ENCODE measurements at places on chromosomes 4 and X.

- DNase-seq: no peak
These were observed 31.0 kb upstream of the FGG start for GRCh38 chr4:154643493-154643892.

DNA sequence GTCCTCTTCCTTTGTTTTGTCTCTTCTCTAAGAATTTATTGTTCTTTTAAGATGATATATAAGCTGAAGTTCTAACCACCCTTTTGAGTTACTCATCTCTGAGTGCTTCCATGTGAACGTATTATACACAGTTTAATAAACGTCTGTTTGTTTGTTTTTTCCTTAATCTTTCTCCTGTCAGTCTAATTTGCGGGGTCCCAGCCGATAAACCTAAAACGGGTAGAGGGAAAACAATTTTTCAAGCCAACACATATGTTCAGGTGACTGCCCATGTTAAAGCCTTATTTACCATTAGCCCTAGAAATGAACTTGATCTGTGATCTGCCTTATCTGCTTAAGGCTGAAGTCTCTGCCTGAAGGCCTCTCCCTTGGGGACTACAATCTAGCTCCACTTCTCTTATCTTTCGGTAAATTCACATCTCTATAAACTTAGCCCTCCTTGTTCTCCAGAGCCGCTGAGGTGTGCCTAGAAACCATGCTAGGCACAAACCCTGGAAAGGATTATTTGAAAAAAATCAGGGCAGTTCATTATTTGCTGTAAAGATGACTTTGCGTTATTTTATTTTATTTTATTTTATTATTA lies 158.8 kb downstream of the CAMK2D start:
- DNase-seq: no peak

GRCh38 chr4:7158081-7158750 lies 34.1 kb upstream of the SORCS2 start:
- no peak for DNase-seq

DNA sequence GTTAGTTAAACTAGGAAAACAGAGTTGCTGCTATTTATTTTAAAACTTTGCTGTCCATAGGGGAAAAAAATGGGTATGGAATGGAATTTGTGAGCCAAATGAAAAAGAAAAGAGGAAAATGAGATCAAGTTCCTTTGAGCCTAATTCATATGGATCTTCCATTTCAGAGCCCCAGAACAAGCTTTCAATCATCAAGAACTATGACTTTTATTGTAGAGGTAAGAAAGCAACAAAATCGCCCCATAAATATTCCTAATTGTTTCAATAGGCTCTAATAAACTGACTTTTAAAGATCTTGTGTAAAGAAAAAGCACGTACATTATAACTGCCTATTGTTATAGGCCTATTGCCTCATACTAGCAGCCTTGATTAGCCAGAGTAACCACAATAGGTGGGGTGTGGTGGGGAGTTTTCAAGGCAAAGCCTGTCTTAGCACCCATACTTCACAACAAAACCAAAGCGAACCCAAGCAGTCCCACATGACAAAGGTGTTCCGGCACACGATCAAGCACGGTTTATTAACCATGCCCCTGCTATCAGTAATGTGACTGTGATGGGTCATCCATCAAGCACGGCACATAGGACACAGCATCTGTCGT lies 44.4 kb downstream of the RBM47 start:
- no peak for DNase-seq

DNA sequence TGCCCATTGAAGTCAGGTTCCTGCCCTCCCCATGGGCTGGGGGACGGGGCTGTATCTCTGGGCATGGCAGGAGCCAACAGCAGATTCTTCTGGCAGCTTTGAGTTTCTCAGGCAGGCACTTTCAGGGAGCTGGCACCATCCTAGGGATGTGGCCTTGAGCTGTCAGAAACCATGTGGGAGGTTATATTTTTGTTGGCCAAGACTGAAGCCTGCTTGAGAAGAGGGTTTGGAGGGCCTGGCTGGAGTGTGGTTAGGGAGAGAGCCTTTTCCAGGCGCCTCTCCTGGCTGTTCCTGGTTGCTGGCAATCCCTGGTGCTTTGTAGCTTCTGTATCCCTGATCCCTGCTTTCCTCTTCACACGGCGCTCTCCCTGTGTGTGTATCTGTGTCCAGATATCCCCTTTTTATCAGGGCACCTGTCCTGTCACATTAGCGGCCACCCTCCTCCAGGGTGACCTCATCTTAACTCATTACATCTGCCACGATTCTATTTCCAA lies 30.6 kb upstream of the SORCS2 start:
- no peak for DNase-seq

GRCh38 chr4:40699648-40700047 lies 50.1 kb upstream of the NSUN7 start:
- DNase-seq: no peak

GRCh38 chr4:126358041-126358440 lies 1043.3 kb downstream of the FAT4 start:
- DNase-seq: no peak

- DNase-seq: no peak
These were observed 44.0 kb upstream of the STK26 start for GRCh38 chrX:131979116-131979515.

- DNase-seq: no peak
These were observed 700.6 kb upstream of the PITX2 start for GRCh38 chr4:111323496-111323895.

DNA sequence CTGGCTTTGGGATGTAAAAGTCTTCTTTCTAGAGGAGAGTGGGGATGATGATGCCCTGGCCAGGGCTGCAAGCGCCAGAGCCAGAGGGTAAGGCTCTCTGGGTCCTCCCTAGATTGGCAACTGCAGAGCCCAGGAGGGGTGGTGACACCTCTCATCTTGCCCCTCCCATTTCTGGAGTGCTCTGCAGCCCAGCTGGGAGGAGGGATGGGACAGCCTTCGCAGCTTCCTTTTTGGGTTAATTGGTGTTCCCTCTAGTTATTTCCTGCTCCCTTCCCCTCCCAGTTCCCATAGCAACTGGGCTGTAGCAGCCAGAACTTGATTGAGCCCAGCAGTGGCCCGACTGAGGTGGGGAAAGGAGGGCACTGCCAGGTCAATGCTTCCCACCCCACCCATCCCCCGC lies 19.2 kb downstream of the NALF2 start:
- DNase-seq: no peak

DNA sequence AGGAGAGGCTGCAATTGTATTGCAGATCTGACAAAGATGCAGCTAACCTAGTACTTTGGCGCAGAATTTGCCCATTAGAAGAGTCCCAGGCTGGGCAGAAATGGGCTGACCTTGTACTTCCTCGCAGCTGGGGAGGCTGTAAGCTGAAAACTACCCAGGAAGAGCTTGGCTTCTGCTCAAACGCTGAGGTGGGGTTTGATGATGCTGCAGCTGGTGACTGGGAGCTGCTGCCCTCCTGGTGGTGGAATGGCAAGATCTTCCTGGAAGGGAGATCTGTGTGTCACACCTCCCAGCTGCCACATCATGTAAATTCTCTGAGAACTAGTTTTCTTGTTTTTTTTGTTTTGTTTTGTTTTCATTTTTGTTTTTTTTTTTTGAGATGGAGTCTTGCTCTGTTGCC lies 17.4 kb downstream of the CCNG2 start:
- no peak for DNase-seq

DNA sequence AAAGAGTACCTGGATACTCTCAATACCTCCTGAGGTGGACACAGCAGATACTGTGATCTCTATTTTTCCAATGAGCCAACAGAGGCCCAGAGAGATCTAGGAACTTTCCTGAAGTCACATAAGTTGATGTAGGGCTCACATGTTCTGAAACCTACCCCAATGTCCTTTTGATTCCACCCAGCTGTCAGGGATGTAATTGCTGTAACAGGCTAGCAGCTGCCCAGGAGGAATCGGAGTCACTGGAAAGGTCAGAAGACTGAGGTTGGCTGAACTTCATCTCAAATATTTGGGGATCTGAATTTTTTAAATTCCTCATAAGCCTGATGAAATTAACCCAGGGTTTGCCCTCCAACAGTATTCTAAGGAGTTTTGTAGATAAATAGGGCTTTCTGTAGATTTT lies 52.5 kb upstream of the PROM1 start:
- DNase-seq: no peak

GRCh38 chr4:42519803-42520417 lies 122.6 kb downstream of the SHISA3 start:
- DNase-seq: no peak

DNA sequence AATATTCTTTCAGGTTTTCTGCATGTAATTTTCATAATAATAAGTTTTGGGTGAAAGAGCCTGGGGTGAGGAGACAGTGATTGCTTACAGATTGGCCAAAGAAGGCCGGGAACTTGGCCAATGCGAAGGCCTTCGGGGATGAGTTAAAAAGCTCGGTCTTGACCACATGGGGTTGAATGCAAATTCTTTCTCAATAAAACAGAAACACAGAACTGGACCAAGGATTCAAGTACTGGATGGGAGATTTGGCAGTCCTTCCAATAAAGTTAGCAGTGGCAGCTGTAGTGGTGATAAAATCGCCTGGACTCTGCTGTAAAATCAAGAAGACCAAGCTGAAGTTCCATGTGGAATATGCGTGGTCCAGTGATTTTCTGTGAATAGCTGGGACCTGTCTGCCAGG lies 282.2 kb upstream of the KLF3 start:
- no peak for DNase-seq

DNA sequence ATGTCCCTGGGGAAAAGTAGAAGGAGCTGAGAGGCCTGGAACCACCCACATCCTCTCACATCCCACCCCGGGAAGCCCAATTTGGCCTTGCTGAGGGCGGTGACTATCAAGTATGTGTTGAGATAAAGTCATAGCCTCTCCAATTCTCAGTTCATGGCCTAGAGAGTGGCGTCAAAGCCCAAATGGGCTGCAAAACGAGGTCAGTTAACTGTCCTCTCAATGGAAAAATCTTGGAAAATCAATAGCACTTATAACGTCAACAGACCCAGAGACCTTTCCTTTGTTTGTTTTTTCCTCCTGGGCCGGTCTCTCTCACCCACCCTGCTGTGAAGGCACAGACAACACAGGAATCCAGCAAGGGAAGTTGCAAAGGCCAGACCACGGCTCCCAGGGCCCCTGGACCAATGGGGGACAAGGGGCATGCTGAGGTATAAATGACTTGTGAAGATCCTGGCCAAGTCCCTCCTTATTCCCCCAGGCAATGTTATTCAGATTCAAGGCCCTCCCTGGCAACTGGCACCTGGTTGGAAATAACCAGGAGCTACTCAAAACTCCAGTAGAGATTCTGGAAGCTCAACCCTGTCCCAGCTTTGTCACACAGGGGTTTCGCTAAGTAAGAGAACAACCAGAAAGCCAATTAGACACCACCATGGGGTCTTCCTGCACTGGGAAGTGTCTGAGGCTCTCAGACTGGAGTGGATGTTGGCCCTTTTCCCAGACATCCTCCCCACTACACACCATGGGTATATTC lies 38.6 kb downstream of the TSC22D3 start:
- DNase-seq: no peak

DNA sequence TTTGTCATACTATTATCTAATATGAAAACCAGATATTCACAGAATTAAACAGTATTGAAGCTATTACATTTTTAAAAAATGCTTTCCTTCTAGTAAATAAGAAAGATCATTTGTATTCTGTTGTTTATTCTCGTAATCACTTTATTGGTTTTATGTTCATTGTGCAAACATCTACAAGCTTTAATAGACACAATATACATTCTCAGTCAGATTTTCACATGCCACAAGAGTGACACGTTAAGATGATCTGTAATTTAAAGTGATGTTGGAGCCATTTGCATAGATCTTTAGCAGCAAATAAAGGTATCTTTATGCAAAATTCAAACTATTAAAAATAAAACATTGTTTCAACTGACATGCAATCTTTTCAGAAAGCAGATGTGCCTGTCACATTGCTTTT lies 469.9 kb downstream of the PCDH11X start:
- no peak for DNase-seq

DNA sequence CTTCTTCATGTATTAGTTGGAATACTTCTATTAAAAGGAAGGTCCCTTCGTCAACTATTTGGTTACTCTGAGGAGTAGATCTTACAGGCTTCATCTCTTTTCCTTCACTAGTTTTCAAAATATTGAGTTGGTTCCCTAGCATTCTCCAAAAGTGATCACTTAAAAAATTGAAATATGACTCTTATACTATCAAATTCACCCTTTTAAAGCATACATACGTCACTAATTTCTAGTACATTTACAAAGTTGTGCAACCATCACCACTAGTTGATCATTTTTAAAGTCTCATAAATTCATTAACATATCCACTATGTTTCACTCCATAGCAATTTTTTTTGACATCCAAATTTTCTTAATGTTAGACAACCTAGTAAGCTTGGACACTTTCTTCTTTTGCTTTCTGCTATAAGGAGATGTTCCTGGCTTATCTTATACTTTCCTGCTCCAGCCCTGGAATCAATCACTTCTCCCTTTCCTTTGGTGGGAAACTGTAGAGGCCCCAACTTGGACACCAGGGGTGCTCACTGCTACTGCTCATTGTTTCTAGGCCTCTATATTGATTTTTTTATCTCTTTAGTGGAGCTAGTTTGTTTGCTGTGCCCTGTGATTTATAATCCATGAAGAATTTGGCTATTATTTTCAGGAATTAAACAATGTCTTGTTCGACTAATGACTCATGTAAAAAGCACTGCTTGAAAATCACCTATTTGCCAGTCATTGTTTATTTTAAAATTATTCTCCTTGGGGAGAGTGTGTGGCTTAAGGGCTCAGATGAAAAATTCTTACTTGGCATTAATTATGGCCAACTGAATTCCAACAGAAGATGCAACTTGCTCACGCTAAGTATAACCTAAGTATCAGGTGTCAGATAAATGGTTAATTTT lies 4.0 kb upstream of the ZFX start:
- no peak for DNase-seq

DNA sequence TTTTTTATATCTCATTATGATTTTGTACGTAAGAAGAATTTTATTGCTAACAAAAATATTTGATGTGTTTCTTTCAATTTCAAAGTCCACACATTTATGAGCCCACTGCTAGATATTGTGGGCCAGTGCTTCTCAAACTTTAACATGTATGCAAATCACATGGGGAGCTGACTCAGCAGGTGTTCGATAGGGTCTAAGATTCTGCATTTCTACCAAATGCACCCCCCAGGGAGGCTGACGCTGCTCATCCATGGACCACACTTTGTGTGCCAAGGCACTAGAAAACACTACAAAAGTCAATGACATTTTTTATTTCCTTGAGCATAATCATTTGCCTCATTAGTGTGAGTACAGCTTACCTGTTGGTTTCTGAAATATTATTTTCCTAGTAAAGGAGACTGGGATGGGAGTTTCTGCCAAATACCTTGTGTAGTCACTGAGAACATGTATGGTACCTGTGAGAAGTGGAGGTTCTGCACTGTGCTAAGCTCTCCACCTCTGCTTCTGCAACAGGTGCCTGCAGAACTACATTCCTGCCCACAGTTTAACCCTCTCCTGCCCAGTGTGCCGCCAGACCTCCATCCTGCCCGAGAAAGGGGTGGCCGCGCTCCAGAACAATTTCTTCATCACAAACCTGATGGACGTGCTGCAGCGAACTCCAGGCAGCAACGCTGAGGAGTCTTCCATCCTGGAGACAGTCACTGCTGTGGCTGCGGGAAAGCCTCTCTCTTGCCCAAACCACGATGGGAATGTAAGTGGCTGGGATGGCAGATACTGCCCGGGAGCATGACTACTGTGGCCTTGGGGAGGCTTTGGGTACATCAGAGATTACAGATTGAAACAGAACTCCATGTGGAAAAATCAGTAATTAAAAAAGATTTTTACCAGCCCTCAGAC lies 68.9 kb upstream of the MND1 start:
- no peak for DNase-seq
